ENCODE measurements at places on chromosomes 5 and 9.

- DNase-seq, result no peak
Measured at GRCh38 chr5:55620009-55620765, 85.4 kb upstream of the PLPP1 start.

DNA sequence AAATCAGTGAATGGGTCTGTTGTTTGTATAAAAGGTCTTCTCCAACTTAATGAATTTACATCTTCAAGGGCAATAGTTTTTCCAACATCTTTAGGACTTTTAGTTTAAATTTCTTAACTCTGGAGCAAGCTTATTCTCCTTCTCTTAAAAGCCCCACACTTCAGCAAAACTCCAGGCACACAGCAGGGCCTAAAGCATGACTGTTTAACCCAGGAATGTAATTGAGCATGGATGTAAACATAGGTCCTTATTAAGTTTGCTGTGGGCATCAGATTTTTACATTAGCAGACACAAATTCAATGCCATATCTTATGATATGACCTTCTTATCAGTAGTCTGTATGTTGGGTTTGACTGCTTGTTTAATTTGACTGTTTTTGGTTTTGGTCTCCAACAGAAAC lies 78.9 kb downstream of the ABCA1 start:
- no peak for DNase-seq

- DNase-seq, result no peak
Measured at GRCh38 chr9:32954642-32955041, 46.8 kb downstream of the APTX start.

DNA sequence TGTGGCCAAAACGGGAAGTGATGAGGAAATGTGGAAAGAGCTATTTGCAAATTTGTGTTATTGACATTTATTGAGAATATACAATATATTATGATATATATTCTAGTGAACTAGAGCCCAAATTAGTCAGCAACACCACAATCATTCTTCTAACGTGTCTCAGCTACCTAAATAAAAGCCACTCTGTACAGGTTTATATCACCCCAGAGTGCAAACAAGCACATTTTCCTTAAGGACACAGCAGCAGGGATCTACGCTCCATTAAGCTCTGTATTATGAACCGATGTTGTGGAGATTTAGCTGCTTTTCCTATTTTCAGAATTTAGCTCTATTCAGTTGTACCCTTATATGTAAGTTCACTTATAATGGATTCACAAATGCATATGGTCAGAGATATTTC lies 77.9 kb downstream of the CDH18 start:
- no peak for DNase-seq

DNA sequence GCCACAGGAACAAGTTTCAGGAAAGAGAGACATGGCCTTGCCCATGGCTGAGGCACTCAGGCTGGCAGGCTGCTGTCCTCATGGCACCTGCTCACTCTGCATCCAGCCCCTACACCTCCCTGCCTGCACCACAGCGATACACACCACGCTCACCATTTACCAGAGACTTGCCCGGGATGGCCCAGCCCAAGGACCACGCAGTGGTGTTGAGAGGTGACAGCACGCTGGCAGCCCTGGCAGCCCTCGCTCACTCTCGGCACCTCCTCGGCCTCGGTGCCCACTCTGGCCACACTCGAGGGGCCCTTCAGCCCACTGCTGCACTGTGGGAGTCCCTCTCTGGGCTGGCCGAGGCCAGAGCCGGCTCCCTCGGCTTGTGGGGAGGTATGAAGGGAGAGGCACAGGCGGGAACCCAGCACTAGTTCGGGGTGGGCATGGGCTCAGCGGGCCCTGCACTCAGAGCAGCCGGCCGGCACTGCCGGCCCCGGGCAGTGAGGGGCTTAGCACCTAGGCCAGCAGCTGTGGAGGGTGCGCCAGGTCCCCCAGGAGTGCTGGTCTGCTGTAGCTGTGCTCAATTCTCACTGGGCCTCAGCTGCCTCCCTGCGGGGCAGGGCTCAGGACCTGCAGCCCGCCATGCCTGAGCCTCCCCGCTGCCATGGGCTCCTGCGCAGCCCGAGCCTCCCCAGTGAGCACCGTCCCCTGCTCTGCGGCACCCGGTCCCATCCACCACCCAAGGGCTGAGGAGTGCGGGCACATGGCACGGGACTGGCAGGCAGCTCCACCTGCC lies 20.3 kb downstream of the ZDHHC11B start:
- DNase-seq, result no peak

GRCh38 chr5:42720251-42720650 lies 36.4 kb upstream of the CCDC152 start:
- DNase-seq, result no peak

DNA sequence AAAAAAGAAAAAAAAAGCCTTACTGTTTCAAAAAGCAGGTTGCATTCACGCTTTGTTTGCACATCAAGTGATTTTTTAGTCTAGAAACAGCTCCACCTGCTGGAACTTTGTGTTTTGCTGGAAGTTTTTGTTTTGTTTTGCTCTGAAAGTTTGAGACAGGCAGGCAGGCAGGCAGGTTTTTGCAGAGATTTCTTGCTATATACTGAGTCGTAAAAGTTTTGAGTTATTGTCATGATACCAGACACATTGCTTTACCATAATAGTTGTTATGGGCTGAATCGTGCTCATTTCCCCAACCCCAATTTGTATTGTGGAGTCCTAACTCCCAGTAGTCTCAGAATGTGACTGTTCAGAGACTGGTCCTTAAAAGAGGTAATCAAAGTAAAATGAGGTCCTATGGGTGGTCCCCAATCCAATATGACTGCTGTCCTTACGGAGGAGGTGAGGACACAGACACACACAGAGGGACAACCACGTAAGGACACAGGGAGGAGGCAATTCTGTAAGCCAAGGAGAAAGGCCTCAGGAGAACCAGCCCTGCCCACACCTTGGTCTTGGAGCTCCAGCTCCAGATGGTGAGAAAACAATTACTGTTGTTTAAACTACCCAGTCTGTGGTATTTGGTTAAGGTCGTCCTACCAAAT lies 20.9 kb downstream of the OR2Y1 start:
- peak; percentile 21 for DNase-seq

- DNase-seq, result no peak
Measured at GRCh38 chr9:97990259-97990658, 7.1 kb downstream of the ANP32B start.

DNA sequence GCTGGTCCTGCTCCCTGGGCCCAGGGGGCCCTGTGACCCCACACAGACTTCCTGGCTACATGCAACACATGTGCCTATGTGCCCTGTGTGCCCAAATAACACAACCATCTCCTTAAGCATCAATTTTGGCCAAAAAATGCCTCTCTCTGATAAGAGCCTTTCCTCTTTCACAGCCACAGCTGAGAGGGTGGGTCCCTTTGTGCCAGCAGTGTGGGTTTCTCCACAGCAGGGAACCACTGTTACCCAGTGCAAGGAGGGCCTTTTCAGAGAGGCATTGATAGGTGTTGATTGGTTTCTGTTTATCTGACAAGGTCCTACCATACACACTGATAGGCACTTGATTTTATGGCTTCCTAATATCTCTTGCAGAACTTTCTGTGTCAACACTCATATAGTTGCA lies 42.7 kb downstream of the SYK start:
- DNase-seq, result no peak

DNA sequence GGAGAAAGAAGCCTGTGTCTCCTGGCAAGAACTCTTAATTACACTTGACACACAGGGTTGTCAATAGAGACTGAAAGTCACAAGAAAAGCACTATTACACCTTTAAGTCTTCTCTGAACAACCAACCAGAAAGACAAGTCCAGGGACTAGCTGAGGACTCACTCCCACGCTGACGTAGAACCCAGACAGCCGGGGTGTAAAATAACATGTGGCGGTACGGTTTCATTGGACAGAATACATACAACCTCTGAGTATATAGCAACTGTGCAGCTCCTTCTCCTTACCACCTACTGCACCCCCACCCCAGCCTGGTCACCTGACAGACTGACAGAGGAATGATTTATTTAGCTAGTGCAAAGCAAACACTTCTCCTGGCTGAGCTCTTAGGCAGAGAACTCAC lies 103.4 kb upstream of the RASEF start:
- no peak for DNase-seq

GRCh38 chr5:9545136-9545991 lies 511 bp downstream of the SEMA5A start:
- DNase-seq, result no peak

DNA sequence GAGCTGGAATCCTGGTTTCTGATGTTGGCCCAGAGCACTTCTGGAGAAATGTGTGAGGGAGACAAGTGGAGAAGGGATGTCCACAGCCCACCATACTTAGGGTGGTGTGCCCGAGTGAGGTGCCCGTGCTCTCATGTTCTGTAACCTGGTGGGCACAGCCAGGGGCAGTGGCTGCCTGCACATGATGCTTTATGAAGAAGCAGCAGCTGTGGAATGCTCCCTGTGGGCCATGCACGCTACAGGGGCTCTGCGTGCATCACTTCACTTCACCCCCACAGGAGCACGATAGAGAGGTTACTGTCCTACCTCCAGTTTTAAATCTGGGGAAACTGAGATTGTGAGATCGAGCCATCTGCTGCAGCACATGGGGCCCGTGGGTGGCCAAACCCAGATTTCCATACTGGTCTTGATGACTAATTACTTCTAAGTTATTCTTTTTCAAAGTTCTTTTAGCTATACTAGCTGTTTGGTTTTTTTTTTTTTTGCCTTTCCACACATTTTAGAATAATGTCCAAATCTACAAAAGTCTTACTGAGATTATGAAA lies 441.6 kb downstream of the GADD45G start:
- no peak for DNase-seq

- no peak for DNase-seq
Measured at GRCh38 chr5:94218374-94218773, 400.0 kb downstream of the KIAA0825 start.
